ENCODE measurements at places on chromosomes 2 and 18.
A peak's percentile ranks its signal among the peaks of the same experiment; 100 is the strongest.

- no peak for DNase-seq
These were observed 33.7 kb downstream of the NABP1 start for GRCh38 chr2:191711621-191712020.

DNA sequence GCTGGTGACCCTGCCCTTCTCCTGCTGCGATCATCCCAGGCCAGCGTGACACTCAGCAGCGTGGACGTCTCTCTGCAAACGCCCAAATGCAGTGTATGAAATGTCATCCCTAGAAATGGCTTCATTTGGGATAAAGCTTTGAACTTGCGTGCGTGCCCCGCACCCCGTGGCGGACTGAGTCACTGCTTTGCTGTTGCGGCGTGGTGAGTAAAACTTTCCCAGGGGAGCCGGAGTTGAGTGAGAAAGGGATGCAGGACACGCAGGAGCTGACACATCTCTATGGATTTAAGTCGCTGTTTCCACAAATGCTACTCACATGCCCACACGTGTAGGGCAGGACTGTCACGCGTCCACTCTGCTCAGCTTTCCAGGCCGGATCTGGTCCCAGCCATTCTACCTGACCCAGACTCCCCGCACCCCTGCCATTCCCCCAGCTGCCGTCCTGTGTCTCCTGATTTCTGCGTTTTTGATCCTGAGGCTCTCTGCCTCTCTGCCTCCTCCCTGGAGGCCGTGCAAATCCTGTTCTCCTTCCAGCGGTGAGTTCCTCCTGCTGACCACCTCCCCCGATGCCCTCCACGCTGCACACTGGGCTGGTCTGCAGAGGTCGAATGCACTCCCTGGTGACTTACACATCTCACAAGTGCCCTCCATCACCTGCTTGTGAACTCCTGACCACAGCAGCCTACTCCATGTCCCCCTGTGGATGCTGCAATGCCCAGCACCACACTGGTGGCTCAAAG lies 88.9 kb downstream of the MBP start:
- no peak for DNase-seq

DNA sequence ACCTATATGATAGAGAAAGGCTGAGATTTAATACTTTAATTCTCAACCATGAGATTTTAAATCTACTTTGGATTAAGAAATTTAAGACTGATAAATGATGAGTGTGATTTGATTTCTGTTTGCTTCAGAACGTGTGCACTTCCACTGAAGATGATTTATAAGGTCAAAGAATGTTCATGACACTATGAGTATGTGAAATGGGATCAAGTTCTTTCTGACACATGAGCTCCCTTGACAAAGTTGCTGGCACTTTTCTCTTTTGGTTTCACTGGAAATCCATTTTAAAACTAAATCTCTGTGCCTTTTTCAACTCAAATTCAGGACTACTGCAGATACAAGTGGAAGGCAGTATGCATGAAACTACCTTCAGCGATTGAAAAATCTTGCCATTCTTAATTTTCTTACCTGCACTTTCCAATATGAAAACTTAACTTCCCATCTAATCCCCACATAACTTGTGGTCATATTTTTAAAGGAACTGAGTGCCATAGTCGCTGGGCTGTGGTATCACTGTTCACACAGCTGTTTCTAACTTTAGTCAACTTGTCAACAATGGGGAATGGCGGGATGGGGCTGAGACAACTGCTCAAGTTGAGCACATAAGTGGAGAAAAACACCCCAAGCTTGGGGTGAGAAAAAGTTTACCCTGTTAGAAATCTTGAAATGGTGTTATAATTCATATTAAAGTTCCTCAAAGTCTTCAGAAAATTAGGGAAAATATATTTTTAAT lies 51.8 kb upstream of the TTN start:
- no peak for DNase-seq

- no peak for DNase-seq
These were observed 143.9 kb downstream of the L3MBTL4 start for GRCh38 chr18:6270771-6271216.

DNA sequence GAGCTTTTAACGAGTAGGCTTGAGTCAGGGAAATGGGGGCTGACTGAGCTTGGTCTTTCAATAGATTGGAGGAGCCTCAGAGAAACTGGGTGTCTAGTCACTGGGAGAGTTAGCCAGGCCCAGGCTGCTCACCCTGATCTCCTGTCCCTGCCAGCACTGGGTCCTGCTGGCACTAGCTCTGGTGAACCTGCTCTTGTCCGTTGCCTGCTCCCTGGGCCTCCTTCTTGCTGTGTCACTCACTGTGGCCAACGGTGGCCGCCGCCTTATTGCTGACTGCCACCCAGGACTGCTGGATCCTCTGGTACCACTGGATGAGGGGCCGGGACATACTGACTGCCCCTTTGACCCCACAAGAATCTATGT lies 720 bp downstream of the KRTCAP3 start:
- no peak for DNase-seq

DNA sequence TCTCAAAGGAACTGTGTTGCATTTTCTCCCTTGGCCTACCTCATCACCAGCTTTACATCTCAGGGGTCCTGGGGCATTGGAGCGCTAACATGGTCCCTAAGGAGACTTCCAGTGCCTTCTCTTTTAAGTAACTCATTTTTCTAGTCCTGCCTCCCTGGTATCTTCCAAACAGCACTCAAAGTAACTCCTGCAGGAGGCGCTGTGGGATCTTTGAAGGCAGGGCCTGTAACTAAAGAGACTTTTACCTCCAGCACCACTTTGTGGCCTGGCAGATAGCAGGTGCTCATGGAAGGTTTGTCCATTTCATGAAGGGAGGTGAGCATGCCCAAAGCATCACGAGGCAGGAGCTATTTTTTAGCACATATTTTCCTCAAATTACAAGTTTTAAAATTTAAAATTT lies 411.0 kb upstream of the GYPC start:
- DNase-seq = peak; percentile 17

DNA sequence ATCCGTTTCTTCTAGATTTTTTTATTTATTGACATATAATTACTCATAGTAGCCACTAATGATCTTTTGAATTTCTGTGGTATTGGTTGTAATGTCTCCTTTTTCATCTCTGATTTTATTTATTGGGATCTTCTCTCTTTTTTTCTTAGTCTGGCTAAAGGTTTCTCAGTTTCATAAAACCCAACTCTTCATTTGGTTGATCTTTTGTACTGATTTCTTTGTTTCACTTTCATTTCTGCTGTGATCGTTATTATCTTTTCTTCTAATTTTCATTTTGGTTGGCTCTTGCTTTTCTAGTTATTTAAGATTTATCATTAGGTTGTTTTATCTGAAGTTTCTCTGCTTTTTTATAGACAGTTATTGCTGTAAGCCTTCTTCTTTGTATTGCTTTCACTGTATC lies 463.6 kb upstream of the CRIM1 start:
- no peak for DNase-seq
